ENCODE measurements at places on chromosomes 1 and 21. TPM values are rescaled to one million over a fixed set of nuclear protein-coding genes. Genes with fewer than 3 reads are reported as not detected.

Gene GSTM2
- 7.7 TPM for polyA plus RNA-seq

Gene ACOT7
- polyA plus RNA-seq = 28.3 TPM

Gene DNAJC16
- polyA plus RNA-seq = 6.5 TPM

Gene PRUNE1
- polyA plus RNA-seq = 12.5 TPM

Gene OXCT2
- polyA plus RNA-seq = 0.43 TPM

DNA sequence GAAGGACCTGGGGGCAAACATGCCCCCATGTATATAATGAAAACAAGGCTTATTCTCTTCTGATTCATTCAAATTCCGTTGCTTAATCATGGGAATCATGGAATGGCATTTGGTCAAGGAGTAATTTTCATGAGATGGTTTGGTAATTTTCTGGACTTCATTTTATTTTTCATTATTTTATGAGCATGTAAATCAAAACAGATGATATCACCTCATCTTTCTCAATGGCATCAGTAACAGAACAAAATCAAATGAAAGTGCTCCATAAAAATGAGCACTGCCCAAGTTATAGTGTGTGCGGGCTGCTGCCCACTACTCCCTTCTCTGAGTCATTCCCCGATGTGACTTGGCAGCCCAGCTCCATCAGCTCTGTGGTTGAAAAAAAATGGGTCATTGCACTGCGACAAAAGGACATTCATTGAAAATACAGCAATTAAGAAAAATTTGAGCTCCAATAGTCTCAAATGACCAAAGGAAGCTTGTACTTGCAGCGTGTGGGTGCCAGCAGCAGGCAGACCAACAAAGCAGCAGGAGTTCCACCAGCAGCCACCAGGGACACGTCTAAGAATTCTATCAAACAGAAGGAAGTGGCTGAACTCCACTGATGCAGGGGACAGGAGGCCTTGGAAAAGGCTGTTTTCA is 84.3 kb upstream of the VAV3 start:
- DNase-seq = no peak

- peak; percentile 65 for DNase-seq
These were observed 26.1 kb downstream of the ATP5PF start for GRCh38 chr21:25708467-25709065.

DNA sequence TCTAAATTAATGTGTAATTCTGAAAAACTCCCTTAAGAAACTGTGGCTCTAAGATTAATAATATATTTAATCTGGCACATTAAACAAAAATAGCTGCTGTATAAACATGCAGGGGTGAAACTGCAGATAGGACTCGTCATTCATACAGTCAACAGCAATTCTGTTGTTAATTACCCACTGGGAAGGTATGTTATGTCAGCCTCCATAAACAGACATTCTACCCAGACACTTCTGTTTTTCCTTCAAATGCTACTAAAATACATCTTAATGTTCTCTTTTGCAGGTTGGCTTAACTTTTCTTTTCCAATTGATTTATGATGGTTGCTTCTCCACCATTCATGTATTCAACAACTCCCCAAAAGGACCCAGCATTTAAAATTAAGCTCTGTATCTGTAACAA is 165.6 kb downstream of the SIPA1L2 start:
- no peak for DNase-seq

DNA sequence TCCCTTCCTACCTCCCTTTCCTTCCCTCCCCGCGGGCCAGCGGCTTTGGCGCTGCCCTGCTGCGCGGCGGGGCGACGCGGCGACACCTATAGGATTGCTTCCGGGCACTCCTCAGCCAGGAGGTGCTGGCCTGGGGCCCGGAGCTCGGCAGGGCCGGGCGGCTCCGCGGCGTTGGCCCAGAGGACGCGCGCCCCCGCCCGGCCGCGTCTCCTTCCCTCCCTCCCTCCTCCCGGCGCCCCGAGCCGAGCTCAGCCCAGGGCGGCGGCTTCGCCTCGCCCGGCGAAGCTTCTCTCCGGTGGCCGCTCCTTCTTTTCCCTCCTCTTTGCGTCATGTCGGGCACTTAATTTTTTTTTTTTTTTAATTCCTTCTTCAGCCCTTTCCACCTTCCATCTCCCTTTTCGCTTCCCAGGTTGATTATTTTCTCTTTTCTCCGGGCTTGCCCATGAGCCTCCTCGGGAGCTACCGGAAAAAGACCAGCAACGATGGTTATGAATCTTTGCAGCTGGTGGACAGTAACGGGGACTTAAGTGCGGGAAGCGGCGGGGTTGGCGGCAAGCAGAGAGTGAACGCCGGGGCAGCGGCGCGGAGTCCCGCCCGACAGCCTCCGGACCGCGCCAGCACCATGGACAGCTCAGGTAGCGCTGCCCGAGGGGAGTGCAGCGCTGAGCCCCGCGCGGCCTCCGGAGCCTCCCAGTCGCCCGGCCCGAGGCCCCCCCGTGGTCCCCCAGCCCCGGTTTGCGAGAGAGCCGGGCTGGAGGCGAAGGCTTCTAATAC is at the start of gene DNAJC6:
DNAJC6 (plus strand) TSS at position 240 of the 774 bp plus-strand sequence; CDS start at position 443, 203 bp downstream.
- DNase-seq = peak; percentile 88

DNA sequence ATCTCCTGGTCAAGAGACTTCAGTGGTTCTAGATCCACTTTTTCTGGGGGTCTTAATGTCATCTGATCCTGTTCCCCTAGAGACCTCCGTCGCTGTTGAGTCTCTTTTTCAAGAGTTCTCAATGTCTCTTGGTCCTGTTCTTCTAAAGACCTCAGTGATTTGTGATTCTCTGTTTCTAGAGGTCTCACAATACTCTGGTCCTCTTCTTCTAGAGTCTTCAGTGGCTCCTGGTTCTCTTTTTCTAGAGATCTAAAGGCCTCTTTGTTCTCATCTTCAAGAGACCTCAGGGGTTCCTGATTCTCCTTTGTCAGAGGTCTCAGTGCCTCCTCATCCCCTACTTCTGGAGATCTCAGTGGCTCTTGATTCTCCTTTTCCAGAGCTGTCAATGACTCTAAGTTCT is 5.4 kb downstream of the NES start:
- no peak for DNase-seq

GRCh38 chr1:201544710-201545109 is 5.8 kb downstream of the NAV1 start:
- DNase-seq = no peak

GRCh38 chr1:996851-997712 is 2.8 kb downstream of the HES4 start:
- DNase-seq = no peak

DNA sequence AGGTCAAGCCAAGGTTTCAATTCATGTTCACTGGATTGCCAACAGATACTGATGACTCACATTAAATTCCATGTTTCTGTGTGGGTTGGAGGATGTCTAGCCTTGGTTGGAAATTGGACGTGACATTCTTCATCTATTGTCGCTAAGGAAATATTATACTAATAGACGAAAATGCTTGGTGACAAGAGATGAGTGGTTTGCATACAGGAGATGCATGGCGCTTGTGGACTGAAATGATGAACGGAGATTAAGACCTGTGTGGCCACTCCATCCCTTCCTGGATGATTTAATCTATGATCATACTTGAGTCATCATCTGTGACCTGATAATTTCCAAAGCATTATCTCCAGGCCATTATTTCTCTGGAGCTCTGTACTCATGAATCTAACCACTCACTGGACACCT is 97.0 kb upstream of the CD34 start:
- DNase-seq = no peak

GRCh38 chr1:168945870-168946269 is 160.6 kb upstream of the ATP1B1 start:
- peak; percentile 27 for DNase-seq

DNA sequence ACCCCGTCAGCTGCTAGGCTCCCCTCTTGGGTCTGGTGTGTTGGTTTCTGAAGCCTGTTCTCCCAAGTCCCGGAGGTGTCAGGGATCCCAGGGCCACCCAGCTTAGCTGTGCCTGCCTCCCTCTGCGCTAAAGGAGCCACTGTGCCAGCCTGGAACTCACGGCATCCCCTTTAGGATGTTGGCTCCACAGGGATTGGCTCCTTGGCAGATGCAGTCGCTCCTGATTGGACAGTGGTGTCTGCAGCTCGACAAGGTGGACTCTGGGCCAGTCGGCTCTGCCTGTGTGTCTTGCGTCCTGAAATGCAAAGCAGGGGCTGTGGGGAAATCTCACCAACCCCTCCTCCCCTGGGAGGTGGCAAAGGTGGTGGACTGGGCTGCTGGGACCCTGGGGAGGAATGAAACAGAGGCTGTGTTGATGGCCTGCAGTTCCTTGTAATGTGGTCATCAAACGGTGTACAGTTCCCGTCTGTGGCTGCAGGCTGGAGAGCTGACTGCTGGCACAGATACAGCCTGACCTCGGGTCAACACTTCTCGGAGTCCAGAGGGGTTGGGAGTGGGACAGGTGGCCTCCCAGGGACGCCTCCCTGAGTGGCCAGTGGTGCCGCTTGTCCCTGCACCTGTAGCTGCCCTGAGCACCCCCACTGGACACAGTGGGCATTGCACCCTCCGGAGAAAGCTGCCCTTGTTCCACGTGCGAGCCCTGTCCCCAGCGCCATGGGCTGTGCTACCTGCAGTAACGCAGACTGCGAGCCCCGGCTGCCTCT is 11.5 kb upstream of the KCNAB2 start:
- DNase-seq = peak; percentile 4

GRCh38 chr1:10204003-10204642 is 6.2 kb upstream of the KIF1B start:
- no peak for DNase-seq

DNA sequence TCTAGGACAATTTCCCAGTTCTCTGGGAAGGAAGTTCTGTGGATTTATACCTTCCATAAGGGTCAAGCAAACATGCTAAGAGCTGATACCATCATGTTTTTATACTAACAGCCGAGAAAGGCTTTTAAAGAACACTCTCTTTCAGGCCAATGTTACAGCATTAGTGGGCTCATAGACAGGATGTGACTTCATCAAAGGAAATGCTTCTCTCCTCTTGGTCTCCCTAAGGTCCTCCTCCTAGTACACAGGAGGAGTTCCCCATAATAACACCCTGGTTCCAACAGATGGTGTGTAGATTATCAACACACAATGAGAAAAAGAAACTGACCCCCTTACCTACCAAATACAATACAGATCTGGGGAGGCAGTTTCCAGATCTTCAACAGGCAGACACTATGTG is 26.7 kb upstream of the GLIS1 start:
- DNase-seq = no peak

DNA sequence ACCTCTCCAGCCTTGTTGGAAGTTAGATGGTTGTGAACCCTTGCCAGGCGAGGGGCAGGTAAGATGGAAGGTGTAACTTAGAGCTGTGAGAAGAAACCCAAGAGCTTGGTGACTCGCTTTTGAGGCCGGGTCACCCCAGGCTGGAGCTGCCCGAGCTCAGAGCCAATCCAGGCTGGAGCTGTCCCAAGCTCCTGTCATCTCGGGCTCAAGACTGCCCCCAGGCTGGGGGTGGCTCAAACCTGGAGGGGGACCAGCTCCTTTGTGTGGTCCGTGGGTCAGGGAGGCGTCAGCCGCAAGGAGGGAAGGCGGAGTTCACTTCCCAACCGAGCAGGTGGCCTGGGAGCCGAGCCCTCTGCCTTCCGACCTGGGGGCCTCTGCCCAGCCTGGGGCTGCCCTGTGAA is 2.0 kb downstream of the HUNK start:
- DNase-seq = peak; percentile 22

GRCh38 chr1:204448344-204448964 is 36.8 kb upstream of the PPP1R15B start:
- DNase-seq = no peak

DNA sequence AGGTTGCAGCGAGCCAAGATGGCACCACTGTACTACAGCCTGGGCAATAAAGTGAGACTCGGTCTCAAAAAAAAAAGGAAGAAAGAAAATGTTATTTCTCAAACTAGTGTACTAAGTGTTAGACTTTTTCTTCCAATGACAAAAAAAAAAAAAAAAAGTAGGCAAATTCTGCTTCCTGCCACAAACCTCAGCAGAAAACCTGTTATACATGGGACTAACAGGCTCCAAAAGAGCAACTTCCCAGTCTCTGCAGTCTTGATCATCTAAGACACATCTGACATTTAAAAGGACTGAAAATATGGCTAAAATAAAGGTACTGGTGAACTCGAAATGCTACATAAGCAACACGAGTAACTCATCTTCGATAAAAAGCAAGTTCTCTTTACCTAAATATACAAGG is 59.6 kb downstream of the HSF2BP start:
- no peak for DNase-seq

Data from lung (tissue), 17 donors.